B cell (primary cell): ENCODE measurements at places on chromosomes 6 and 20.
A peak's percentile ranks its signal among the peaks of the same experiment; 100 is the strongest.

GRCh38 chr20:47886454-47887041 lies 101.3 kb upstream of the SULF2 start:
- no peak for DNase-seq

GRCh38 chr20:36225666-36226065 lies 10.6 kb upstream of the AAR2 start:
- DNase-seq = no peak

DNA sequence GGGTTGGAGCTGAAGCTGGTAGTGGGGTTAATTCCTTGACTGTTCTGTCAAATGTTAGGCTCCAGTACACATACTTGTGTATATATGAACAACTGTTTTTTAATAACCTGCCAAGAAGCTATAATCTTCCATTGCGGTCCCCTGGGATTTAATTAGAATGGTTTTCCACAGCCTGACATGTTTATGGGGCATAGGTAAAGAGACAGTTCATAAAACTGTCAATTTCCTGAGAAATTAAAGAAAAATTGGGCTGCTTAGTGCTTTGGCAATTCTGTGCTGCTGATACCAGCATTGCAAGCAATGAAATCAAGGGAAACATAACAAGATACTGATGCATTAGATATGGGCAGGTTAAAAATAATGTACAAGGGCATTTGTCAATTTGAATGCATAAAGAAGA lies 314.1 kb upstream of the SLC35B3 start:
- DNase-seq = no peak

GRCh38 chr6:89613790-89614189 lies 24.8 kb downstream of the LYRM2 start:
- no peak for DNase-seq

DNA sequence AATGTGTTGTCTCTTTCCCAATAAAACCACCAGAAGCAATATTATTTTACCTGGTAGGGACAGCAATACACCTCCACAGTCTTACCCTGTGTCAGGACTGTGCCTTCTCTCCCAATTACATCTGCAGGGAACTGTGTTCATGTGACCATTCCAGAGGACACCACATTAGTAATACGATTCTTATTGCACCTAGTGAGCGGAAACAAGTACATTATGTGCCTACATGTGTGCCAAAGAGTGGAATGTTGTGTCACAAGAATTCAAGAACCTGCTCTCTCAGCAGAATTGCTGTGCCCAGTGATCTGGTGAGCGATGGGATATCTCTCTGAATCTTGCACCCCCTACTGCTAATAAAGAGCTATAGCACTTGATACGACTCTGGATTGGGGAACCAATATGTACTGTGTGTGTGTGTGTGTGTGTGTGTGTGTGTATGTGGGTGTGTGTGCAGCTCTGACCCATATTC lies 57.4 kb upstream of the FOXC1 start:
- peak; percentile 11 for DNase-seq

GRCh38 chr6:33201147-33201545 lies 479 bp downstream of the SLC39A7 start:
- DNase-seq = no peak

DNA sequence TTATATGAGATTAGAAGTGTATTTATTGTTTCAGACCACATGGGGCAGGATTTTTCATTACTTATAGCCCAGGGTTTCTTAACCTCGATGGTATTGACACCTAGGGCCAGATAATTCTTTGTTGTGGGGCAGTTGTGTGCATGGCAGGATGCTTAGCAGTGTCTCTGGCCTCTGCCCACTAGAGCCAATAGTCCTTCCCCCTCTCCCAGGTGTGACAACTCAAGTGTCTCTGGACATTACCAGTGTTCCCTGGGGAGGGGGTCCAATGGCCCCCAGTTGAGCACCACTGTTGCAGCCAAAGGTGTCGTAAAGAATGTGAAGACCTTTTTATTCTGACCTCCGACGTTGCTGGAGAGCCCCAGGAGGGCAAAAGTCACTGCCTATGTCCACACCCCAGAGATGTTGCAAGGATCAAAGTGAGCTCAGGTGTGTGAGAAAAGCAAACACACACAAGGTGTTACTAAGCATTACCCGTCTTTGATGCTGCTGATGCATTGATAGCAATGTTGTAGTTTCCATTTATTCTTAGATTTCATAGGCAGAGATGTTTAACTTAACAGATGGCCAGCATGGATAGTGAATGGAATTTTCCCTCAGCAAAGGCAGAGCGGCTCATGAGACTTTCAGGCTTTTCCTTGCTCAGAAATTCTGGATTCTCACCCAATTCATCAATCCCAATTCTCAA lies 22.2 kb downstream of the BANF2 start:
- no peak for DNase-seq

DNA sequence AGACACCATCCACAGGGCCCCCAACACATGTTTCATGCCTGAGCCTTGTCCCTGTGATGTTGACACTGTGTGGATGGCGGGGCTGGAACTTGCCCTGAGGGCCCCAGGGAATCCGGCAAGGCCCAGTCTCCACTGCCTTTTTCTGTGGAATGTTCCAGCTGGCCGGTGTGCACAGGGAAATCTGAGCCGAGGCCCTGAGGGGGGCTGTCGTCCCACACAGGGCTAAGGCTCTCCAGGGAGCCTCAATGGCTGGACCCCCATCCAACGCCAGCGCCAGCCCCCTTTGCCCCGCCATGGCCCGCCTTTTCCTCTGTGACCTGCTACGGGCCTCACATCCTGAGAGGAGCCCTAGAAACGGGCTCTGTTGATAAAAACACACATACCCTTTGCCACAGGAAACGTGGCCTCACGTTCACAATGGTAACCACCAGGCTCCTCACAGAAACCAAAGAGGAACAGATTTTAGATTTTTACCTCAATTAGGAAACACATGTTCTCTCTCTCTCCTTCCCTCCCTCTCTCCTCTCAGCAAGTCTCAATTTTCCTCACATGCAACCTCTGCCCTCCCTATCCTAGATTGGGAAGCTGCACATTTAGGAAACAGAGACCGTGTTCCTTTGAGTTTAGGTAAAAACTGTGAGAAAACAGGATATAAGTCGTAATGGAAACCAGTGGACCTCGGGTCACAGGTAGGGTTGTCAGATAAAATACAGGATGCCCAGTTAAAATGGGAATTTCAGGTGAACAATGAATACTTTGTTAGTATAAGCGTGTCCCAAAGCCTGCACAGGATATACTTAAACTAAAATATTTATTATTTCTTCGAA lies 13.7 kb upstream of the ZNF831 start:
- DNase-seq = peak; percentile 85

DNA sequence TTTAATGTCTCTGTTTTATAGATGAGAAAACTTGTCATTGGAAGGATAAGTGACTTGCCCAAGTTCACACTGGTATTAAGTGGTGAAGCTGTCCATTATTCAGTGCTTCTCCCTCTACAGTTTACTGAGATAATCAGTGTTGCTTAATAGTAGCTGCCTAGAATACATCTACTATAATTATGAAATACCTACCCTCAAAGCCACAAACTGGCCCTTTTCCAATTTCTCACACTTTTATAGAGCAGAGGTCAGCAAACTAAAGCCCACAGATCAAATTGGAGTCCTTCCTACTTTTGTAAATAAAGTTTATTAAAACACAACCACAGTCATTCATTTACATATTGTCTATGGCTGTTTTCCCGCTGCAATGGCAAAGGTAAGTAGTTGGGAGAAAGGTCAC lies 73.5 kb downstream of the EYS start:
- no peak for DNase-seq

DNA sequence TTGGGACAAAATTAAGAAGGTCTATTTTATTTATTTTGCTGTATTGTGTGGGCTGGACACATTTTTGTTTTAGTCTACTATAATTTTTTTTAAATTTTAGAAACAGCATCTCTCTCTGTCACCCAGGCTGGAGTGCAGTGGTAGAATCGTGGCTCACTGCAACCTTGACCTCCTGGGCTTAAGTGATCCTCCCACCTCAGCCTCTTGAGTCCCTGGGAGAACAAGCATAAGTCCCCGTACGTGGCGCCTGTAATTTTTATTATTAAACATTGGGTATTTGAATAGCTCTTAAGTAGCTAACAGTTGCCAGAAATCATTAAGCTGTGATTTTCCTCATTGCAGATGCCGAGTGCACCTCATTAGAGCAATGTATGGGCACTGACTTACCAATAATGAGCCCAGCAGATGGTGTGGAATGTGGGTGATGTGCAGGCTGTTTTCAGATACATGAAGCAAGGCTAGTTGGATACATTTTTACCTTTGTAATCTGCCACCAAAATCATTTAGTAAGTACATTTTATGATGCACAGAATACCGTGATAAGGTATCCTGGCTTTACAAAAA lies 10.3 kb upstream of the MAS1 start:
- no peak for DNase-seq

GRCh38 chr20:3876676-3877075 lies 12.5 kb upstream of the PANK2 start:
- no peak for DNase-seq

DNA sequence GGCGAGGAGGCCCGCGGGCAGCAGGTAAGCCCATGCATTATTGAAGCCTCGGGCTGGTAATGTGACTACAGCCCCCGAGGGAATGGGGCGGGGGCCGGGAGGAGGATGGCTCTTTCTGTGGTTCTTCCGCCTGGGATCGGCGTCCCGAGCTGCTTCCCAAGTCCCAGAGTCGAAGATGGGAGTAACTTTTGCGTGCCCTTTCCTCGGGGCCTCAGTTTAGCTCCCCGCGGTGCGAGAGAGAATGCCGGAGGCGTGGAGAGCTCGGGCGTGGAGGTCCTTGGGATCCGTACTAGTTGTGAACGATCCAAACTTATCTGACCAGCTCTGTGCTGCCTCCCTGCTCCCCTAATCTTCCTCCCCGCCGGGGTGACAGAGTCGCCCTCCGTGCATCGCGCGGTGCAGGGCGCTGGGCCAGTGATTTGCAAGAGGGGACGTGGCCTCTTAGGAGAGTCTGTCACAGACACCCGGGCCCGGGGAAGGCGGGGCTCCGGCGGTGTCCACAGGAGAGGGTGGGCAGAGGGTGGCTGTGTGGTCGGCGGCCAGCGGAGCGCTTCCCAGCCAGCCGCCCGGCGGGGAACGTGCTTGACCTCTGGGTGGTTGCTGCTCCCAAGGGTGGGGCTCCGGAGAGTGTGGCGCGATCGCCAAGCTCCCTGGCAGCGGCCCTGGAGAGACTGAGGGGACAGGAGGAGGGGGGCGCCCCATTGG lies 815 bp downstream of the UTRN start:
- DNase-seq = peak; percentile 60

DNA sequence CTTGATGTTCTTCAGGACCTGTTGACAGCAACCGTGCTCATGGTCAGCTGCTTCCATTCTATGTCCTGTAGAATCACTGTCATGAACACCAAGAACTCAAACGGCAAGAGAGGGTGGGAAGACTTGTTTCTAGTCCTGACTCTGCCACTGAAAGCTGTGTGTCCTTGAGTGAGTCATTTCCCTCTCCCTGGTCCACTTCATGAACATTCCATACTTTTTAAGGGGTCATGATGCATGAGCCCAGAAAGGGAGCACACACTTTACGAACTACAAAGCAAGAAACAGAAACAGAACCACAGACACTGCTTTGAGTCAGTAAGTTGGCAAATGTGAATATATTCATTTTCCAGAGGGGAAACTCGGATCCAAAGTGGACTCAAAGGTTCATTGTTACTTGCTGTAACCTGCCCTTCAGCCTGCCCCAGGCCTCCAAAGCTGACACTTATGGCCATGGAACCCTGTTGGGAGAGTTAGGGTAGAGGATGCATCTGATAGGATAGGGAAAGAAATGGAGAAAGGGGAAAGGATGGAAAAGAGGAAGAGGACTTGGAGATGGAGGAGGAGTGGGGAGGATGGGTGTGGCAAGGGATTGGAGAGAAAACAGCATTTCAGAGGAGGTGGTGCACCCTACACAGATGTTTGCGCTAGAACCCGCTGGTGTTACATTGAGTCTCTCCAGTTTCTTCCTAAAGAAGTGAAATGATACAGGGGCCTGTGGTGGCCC lies 129.8 kb downstream of the FOXO3 start:
- DNase-seq = no peak

DNA sequence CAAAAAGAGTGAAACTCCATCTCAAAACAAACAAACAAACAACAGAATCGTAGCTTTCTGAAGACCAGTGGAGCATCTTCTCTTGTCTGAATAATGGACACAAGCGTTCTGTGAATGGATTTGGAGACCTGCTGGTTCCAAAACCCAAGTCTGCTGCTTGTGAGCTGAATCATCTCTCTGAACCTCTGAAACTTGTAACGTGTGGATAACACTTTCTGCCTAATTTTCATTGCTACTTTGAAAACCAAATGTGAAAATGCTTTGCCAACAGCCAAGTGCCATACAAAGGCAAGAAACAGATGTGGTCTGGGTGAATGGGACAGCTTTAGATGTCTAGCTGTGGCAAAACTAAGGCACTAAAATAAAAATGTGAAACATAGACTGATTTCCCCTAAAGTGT lies 44.3 kb downstream of the PHACTR1 start:
- no peak for DNase-seq

GRCh38 chr6:88655586-88655985 lies 307.8 kb downstream of the RNGTT start:
- no peak for DNase-seq
